ENCODE measurements at places on chromosomes 16 and 17.

GRCh38 chr17:79000396-79001189, 9.0 kb downstream of the CANT1 start:
- no peak for DNase-seq

DNA sequence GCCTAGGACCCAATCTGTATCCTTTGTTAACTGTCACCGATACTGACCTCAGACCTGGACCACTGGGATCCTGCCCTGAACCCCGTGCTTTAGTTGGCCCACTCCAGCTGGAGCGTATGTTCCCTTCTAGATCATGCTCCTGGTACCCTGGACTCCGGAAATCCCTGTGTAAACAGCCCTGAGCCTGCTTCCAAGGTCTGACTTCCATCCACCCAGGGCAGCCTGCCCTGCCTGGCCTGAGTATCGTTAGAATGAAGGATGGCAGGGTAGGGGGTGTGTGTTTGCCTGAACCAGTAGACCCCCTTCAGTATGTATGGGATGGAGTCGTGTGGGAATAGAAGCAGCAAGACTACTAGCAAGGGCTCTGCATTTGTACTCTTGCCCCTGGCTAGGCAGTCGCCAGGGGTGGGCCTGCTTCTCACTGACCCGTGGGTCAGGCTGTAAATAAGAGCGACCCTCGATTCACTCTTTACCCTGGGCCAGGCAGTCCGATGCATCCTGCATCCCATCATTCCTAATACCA, 691 bp upstream of the TMEM98 start:
- no peak for DNase-seq

DNA sequence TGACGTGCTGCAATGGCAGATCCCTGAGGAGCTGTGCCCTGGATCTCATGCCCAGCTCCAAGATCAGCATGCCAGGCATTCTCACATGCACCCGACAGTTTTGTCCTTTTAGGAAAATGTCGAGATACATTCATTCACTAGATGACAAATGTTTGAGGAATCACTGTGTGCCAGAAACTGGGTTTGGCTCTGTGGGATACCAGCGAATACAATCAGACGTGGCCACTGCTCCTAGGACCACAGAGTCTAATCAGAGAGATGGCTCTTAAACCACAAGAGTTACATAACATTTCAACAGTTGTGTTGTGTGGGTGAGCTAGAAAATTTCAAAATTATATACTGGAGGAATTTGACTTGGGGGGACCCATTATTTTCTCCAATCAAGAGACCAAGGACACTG, 579.7 kb downstream of the CDH13 start:
- peak; percentile 53 for DNase-seq

DNA sequence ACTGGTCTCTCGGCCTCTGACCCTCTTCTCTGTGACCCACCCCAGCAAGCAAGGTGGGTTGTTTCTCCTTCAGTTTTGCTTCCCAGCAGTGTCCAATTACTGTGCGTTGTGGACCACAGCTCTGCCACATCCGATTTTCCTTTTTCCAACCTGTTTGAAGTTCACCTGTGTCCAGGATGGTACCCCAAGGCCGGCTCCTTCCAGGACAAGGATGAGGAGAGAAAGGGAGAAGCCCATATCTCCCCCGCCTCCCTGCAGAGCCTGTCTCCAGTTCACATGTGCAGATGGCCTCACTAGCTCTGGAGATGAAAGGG, 13.5 kb downstream of the NMRAL1 start:
- no peak for DNase-seq

DNA sequence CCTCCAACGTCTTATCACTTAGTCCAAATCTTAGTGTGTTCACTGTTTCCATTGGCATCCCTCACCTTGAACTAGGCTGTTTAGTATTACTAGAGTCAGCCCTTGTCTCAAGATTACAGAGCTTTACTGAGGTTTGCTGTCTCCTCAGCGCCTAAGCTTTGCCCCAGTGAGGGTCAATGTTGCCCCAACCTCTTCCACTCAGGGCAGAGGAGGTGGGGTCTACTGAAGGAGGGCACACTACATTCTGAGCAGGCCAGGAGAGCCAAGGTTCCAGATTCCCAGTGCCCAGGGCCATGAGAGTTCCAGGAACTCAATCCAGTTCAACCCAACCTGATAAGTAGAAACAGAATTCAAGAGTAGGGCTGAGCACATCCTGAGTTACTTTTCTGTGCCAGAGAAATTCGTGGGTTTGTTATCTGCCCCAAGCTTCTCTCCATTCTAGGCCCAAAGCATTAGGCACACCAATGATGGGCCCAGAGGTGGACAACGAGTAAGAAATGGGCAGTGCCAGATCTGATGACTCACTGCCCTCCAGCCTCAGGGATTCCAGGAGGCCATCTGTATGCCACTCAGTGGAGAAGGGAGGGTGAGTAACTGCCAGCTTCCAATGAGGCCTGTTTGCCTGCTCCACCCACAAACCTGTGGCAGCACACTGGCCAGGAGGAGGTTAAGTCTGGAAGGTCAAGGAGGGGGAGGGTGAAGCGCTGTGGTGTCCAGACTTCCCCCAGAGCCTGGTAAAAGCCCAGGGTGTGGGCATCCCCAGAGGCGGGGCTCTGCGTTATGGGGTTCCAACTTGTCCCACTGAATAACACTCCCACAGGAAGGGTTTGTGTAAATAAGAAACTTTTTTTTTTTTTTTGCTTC, 8.2 kb downstream of the TUBG2 start:
- no peak for DNase-seq

- peak; percentile 53 for DNase-seq
These were observed 54.8 kb downstream of the PSMD12 start for GRCh38 chr17:67311575-67311974.

DNA sequence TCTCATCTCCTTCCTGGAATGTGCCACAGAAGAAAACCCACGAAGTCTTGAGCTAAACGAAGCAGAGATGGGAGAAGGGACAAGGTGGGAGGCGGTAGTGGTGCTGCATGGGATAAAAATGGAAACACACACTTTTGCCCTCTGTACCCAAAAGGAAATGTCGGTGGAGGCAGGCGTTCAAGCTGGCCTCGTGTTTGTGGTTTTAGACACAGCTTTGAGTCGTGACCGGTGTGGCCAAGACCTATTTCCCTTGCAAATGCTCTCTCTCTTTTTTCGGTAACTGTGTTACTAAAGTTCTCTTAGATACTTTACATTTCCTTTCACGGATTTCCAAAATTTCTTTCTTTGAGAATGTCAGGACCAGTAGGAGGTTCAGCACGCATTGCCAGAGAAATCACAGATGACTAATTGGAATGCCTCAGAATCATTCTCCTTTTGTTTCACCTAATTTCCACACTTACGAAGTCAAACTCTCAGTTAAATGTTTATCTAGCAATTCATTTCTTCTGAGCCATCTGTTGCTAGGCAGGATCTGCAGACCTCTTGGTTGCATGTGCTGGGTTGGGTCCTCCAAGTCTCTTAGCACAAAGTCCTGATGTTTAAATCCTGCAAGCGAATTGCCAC, 412.3 kb downstream of the MAF start:
- DNase-seq: no peak

- no peak for DNase-seq
These were observed 47.1 kb downstream of the CENPV start for GRCh38 chr17:16306211-16306610.

- no peak for DNase-seq
These were observed 419.4 kb downstream of the PMP22 start for GRCh38 chr17:14845591-14846281.

GRCh38 chr16:9943121-9943520, 239.1 kb downstream of the GRIN2A start:
- no peak for DNase-seq

- DNase-seq: no peak
These were observed 29.6 kb downstream of the USP32 start for GRCh38 chr17:60362329-60362728.

DNA sequence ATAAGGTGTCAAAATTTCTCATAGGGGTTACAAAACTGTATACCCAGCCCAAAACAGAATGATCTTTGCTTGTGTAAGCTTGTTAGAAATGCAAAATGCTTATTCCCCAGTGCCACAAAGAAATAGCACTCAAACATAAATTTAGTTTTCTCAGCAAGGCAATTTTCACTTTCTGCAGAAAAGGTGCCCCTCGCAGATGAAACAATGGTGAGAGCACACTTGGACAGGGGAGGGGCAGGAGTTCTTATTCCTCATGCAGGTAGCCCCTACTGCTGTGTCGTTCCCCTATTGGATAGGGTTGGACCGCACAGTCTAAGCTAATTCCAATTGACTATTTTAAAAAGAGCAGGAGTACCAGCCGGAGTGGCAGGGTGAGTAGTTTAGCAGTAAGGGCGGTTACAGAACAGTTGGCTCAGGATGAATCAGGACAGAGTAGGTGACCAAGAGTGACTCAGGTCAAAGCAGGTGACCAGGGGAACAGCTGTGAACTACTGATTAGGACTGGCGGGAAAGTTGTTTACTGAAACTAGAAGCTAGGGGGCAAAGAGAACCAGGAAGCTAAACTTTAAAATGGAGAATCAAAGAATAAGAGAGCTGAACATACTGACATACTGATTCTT, 5.5 kb upstream of the LDHD start:
- DNase-seq: no peak

Data from MV-4-11 (cell line).